ENCODE measurements at places on chromosomes 6 and 20.

- DNase-seq = no peak
Measured at GRCh38 chr6:24658573-24659560, 7.8 kb downstream of the TDP2 start.

DNA sequence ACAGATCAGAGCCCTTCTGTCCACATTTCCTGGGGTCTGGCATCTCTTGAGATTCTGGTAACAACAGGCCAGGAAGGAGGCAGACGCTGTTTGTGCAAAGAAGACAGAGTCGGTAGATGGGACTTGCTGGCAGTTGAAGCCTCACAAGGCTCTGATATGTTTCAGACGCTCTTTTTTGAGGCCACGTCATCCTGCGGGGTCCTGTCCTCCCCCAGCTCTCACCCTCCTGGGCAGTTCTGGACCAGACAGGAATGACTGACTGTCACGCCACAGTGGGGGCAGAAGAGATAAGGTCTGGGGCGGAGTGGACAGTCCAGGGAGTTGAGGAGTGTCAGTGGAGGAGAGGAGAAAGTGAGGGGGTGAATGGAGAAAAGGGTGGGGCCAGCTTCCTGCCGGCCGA, 87.1 kb upstream of the SULF2 start:
- DNase-seq = no peak

- DNase-seq = no peak
Measured at GRCh38 chr20:40294747-40295146, 394.3 kb downstream of the MAFB start.

- DNase-seq = no peak
Measured at GRCh38 chr20:1876975-1877608, 18.1 kb upstream of the SIRPA start.

GRCh38 chr6:49645139-49645538, 8.5 kb upstream of the RHAG start:
- DNase-seq = no peak

GRCh38 chr20:1310506-1311190, 18.3 kb downstream of the SDCBP2 start:
- no peak for DNase-seq

DNA sequence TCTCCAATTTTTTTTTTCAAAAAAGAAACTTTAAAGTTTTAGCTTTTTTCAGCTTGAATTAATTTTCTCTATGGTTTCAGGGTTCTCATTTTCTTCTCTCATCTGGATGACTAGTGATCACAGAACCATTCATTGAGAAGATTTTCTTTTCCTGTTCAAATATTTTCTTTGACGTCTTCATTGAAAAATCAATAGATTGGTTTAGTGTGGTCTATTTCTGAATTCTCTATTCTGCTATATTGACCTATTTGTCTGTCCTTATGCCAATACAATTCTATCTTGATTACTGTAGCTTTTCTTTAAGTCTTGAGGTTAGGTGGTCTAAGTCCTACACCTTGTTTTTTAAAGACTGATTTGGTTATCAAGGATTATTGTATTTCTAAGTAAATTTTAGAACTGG, 150.2 kb upstream of the MAN1A1 start:
- DNase-seq = no peak

DNA sequence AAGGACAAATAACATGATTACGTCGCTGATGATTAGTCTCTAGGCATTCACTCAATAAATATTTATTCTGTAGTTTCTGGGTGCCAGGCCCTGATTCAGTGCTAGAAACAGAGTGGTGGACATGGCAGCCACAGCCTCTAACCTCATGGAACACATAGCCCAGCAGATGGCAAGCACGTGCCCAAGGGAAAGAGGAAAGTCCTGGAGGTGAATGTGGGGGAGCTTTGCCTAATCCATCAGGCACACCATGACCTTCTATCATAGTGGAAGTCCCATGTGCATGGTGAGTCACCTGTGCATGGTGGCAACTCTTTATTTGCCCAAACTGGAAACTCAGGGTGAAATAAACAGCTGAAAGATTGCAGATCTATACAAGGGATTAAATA, 143.0 kb upstream of the TNFAIP3 start:
- DNase-seq = no peak
